Stimulated activated naive B cell treated with anti-CD40 and anti-IgM and Interleukin-4, amounts not matched to agents 10 μg/mL and 1 μg/mL and 100 μg/mL, for 72 hours (primary cell): ENCODE measurements at places on chromosomes 6 and 20.

DNA sequence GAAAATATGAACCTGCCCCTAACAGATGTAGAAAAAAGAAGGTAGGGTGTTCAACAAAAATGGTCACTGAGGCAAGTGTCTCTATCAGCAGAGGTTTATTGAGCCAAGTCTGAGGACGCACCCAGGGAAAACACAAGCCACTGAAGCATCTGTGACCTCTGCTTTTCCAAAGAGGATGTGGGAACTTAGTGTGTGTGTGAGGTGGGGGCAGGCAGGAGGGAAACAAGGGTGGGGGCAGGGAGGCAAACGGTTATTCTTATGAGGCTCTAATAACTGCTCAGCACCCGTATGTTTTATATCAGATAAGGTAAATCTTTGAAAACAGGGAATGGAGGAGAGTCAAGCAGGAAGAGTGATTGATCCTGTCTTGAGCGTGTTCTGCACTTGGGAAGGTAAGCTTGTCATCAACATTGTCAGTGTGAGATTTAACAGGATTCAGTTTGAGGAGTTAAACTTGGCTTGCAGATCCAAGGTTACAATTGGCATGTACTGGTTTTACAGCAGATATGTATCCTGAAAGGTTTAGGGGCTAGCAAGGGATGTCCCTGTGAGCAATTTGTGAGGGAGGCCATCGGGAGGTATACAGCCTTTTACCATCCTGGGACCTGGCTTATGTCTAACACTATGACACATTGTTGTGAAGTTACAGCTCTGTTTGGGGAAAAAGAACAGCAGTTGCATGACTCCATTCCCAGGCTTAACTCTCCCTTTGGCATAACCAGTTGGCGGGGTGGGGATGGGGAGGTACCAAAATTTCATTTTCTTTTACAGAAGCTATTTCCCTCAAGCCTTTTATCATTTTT lies 33.7 kb downstream of the NINL start:
- no peak for DNase-seq

DNA sequence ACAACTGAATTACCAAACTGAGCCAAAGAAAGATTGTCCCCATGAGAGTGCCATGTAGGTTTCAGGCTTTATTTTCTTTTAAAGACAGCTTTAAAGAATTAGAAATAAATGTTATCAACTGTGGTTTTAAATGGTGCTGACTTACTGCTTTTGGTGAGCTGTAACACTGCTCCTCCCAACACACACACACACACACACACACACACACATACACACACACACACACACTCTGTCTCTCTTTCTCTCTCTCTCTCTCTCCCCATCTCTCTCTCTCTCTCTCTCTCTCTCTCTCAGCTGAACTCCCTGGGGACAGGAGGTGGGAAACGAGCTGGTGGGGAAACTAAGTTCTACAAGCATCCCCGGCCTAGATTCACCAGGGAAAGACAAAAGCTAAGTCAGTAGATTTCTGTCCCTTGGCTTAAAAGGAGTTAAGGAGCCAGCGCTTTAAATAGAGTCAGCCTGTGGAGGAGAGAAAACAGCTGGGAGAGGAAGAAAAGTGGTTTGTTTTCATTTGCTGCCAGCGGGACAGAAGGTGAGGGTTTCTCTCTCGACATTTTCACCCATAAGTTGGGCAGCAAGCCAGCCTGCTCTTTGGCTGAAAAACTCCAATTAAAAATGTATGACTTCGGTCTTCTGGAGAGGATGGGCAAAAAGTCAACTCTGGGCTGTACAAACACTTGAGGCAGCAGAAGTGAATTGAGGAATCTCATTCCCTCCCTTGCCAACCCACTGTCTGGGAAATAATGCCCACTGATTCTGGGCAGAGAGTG lies 27.4 kb downstream of the CBLN4 start:
- DNase-seq, result no peak

- no peak for DNase-seq
Observed at GRCh38 chr6:1216488-1216974, 95.4 kb upstream of the FOXQ1 start.

DNA sequence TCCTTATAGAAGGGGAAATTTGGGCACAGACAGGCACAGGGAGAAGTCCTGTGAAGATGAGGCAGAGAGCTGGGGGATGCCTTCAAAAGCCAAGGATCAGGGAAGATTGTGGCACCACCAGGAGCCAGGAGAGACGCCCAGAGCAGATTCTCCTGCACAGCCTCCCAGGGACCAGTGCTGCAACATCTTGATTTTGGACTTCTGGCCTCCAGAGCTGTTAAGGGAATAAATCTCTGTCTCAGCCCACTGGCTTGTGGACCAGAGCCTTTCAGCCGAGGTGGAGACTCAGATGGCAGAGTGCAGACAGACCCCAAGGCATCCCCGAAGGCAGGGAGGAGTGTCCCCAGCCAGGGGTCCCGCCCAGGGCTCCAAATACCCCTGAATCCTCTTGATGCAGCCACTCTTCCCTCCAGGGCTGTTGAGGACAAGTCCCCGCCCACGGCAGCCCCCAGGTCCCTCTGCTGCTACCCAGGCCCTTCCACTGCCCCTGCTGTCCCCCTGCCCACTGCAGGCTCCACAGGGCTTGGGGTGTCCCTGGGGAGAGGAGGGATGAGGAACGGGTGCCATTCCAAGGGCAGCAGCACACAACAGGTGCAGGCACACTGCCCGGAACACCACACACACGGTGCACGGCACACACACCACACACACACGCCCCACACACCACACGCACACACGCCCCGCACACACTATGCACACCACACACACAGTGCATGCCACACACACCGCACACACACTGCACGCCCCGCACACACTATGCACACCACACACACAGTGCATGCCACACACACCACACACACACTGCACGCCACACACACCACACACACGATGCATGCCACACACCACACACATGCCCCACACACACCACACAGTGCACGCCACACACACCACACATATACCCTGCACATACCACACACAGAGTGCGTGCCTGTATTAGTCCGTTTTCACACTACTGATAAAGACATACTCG lies 311.4 kb downstream of the TAF4 start:
- DNase-seq, result no peak

DNA sequence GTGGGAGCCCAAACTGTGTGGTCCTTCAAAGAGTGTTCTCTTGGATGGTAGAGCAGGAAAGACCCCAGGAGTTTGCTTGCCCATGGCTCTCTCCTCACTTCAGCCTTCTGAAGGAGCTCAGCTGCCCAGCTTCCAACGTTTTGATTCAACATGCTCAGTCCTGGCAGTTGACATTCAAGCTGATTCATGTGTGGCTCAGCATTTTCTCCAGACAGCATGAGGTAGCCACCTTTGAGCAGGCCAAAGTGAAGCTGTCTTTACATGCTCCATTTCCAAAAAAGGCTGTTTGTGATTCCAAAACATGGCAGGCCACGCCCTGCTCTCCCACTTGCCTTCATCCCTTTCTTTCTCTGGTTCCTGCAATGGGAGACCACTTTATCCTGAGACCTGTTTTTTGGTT lies 280.2 kb downstream of the TBC1D7 start:
- DNase-seq, result no peak

- DNase-seq, result no peak
Observed at GRCh38 chr20:6685181-6685582, 82.3 kb upstream of the BMP2 start.

DNA sequence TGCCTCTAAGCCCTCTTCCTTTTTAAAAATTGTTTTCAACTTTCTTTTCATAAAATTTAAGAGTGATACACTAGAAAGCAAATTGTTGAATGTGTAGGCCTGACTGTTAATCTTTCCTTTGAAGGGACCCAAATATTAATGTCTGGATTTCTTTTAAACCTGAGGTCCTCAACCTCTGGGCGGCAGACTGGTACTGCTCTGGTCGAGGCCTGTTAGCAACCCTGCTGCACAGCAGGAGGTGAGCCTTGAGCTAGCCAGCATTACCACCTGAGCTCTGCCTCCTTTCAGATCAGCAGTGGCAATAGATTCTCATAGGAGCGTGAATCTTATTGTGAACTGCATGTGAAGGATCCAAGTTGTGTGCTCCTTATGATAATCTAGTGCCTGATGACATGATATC lies 191.2 kb downstream of the MANEA start:
- no peak for DNase-seq

DNA sequence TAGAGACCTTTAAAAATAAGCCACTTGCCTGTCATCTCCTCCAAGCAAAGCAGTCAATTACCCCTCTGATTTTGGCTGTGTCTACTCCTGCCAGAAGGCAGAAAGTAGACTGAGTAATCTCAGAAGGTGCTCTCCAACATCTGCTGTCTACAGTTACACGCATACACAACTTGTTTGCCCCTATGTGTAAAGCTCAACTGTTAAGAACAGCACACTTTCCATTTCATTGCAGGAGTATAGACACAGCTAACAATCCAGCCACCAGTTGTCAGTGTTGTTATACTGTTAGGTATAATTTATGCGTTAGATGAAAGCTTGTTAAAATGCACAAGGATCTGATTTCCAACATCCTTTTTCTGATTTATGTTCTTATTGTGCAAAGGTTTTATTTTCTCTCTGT lies 88.2 kb downstream of the SAMD3 start:
- no peak for DNase-seq
